ENCODE measurements at places on chromosomes 3 and 15.

- DNase-seq: no peak
Observed at GRCh38 chr15:47661661-47662180, 55.6 kb upstream of the SEMA6D start.

DNA sequence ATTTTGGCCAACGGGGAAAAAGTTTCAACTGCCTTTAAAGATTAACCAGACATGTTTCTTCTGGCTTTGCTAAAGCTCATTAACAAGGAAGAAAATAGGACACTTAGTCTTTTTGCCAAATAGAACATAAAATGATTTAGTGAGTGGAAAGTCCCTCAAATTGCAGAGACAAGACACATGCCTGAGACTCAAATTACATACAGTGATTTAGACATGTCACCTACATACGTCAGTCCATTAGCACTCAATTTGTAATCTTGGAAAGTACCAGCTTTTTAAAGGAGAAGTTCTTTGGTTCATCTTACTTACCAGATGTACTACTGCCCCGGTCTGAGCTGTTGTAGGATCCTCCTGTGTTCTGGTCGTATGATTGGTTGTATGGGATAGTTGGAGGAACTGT is 1134.2 kb downstream of the ROBO1 start:
- DNase-seq: no peak

- DNase-seq: no peak
Observed at GRCh38 chr3:139098391-139098790, 53.7 kb upstream of the PRR23C start.

- peak; percentile 64 for DNase-seq
Observed at GRCh38 chr15:85615930-85616329, 178.8 kb downstream of the KLHL25 start.

DNA sequence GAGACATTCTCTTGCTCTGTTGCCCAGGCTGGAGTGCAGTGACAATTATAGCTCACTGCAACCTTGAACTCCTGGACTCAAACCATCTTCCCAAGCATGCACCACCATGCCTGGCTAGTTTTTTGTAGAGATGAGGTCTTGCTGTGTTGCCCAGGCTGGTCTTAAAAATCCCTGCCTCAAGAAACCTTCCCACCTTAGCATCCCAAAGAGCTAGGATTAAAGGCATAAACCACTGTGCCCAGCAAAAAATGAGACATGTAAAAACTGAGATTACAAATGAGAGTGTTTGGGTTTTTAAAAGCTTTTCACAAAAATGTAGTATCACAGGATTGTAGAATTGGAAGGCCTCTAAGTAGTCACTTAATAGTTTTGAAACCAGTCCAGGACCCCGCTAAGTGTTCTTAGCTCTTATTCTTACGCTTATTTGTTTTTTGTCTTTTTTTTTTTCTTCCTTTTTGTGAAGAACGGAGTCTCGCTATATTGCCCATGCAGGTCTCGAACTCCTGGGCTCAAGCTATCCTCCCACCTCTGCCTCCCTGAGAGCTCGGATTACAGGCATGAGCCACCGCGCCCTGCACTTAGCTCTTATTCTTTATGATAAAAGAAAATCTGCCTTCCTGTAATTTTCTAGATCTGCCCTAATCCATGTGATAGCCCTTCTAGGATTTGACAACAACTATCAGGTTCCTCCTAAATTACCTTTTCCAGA is 31.5 kb downstream of the KLHL18 start:
- DNase-seq: no peak

GRCh38 chr3:69803681-69804270 is 64.5 kb downstream of the MITF start:
- DNase-seq: no peak

- no peak for DNase-seq
Observed at GRCh38 chr3:56899851-56900250, 98.1 kb upstream of the ARHGEF3 start.

GRCh38 chr3:61944726-61945125 is 383.4 kb downstream of the PTPRG start:
- no peak for DNase-seq

GRCh38 chr3:8366219-8366810 is 135.3 kb upstream of the LMCD1 start:
- DNase-seq: no peak

GRCh38 chr3:111715911-111716523 is 120.9 kb upstream of the ZBED2 start:
- DNase-seq: no peak

GRCh38 chr3:173037840-173038483 is 103.1 kb downstream of the SPATA16 start:
- DNase-seq: no peak

- DNase-seq: no peak
Observed at GRCh38 chr15:40785164-40785563, 15.4 kb downstream of the C15orf62 start.

DNA sequence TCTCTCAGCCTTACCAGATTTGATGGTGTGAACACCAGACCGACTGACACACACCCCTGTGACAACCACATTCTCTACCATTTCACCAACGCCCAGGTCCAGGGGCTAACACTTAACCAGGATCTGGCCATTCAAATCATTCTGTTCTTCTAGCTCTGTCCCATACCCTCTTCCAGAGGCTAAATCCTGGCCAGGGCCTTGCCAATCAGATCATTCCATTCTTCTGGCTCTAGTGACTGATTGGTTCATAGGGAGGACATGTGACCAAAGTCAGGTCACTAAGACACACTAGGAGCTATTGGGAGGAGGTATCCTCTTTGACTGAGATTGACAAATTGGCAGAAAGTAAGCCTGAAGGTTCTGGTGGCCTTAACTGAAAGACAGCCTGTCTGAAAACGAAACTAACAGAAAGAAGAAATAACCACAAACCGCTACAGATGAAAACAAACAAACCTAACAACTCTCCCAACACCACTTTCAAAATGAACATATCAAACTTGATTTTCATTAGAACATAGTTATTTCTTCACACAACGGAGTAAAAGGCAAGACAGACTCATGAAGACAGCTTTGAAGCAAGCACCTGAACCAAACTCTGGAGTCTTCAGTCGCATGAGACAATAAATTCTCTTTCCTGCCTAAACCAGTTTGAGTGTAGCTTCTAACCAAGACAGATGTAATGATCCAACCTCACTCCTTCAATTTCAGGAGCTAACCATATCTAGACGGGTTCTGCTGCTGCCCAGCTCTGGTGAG is 68.5 kb downstream of the TRANK1 start:
- DNase-seq: peak; percentile 17

GRCh38 chr3:56929809-56930615 is 128.3 kb upstream of the ARHGEF3 start:
- no peak for DNase-seq

DNA sequence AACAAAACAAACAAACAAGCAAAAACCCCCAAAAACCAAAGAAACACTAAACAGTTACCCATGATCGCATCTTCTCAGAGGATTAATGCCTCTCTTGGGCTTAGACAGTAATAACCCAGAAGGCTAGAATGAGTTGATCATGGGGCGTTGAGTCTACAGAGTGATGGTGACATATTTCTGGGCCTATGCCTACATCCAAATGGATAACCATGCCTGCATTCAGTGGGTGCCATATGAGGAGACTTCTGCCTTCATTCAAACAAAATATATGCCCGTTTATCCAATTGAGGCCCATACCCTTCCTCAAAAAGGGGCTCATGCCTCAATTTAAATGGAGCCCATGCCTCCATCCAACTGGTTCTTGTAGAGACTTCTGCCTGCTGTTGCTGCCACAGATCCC is 284.0 kb downstream of the EPHB1 start:
- no peak for DNase-seq

DNA sequence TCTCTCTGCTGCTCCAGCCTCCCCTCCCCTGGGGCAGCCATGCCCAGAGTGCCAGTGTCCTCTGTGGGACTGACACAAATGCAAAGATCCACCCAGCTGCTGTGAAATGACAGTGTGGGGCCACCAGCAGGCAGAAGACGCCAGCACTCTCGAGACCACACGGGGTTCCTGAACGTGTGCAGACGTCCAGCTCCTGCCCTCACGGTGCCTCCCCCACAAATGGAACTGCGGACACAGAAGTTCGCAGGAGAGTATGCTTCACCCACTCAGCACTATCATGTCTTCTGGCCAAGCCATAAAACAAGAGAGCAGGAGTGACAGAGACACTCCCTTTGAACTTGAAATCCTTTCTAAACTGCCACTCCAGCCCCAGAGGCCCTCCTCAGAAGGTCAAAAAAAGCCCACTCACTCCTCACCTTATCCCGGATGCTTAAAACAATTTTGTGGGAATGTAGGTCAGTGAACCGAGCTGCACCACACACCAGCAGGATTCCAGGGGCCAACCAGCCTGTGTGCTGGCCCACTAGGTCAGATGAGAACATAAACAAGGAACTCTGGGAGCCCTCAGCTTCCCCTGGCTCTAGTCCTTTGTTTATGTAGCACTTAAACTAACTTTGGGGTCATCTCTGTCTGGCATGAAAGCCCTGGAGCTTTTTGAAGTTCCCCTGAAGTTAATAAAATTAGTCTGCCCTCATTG is 112.6 kb downstream of the DNAJB8 start:
- no peak for DNase-seq

GRCh38 chr3:55668359-55668758 is 181.3 kb upstream of the WNT5A start:
- DNase-seq: no peak

- DNase-seq: no peak
Observed at GRCh38 chr3:134252766-134253165, 2.1 kb upstream of the RYK start.

DNA sequence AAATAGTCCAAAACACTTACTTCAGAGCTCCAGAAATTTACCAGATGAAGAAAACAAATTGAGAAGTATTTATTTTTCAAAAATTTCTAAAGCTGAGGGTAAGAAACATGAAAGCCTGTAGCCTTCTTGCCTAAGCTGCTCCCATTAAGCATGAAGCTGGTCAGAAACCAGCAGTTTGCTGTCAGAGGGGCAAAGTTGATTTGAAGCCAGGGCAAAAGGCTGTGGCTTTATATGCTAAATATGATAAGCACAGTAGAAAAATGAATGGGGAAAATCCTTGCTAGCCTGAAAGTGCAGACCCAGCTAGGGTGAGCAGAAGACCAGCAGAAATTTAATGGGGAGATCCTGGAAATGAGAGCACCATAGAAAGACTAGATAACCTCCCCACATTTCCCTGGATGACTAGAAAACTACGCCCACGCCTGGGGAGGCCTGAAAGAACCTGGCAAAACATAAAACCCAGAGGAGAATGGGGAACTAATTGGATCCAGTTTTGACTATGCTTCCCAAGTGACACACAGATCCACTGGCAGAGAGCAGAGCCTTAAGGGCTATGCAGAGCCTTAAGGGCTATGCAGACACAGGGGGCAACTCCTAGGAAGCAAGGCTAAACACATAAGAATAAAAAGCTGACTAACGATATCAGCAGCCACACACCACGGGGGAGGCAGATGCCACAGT is 43.0 kb upstream of the HEG1 start:
- no peak for DNase-seq

GRCh38 chr15:56794553-56795329 is 61.4 kb upstream of the ZNF280D start:
- no peak for DNase-seq

DNA sequence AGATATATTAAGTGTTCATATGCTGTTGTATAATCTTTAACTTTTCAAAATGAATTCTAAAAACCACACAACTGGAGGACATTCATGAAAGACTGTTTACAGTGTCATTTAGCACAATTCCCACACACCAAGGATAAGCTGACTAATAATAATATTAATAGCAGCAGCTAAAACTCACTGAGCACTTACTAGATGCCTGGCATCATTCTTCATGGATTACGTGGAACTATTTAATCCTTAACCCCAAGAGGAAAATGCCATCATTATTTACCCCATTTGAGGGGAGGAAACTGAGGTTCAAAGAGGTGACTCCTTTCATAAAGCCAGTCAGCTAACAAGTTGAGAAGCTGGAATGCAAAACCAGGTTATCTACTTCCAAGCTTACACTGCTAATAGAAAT is 77.0 kb downstream of the TMEM108 start:
- DNase-seq: no peak

- no peak for DNase-seq
Observed at GRCh38 chr15:95620934-95621579, 709.4 kb upstream of the NR2F2 start.

DNA sequence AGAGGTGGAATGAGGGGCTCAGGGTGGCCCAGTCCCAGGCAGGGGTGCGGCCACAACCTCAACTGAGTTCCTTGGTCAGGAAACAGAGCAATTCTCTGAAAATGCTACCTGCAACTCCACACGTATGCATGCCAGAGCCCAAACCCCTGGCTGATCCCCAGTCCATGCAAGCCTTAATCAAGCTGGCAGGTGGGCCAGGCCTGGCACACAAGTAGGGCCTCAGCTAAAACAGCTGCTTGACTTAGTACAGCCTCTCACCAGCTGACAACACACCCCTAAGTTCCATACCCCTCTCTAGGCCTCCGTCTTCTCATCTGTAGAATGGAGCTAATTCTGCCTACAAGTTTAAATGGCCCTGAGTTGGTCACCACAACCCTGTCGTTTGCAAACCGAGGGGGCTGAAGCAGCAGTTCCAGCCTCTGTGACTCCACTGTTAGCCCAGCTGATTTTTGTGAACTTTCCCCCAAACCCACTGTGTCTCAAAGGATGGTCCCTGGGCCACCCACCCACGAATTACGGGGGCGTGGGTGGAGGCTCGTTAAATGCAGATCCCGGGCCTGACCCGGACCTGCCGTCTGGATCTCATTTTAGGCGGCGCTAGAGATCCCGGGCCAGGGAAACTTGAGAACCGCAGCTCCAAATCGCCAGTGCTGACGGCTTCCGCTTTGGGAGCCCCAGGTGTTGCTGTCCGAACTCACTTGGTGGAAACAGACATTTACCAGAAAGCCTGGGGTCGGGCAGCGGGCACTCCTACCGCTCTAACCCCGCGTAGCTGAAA is 927 bp downstream of the CHDH start:
- no peak for DNase-seq

DNA sequence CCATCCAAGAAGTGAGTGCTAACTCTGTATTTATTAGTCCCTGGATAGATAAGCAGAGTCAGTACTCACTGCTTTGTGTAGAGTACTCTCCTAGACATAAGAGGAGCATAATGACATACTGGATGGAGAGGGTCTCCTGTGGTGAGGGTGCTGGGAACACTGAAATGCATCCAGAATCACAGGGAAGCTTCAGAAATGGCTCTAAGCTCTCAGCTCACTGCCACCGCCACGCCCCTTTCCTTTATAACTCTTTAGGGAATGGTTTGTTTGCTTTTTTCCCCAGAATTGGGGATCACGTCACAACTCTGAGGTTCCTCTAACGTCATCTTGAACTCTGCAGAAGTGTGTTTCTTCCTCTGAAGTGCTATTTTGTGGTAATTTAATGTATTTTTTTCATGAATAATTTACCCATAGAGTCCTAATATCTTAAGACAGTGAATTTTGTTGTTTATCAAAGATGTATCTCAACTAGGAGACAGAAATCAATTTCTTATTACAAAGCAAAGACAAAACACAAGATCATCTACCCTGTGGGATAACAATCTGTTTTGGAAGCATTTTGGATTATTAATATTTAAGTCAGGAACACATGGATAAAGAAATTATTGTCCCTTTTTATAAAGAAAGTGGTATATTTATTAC is 154.6 kb downstream of the PTPRG start:
- DNase-seq: no peak

DNA sequence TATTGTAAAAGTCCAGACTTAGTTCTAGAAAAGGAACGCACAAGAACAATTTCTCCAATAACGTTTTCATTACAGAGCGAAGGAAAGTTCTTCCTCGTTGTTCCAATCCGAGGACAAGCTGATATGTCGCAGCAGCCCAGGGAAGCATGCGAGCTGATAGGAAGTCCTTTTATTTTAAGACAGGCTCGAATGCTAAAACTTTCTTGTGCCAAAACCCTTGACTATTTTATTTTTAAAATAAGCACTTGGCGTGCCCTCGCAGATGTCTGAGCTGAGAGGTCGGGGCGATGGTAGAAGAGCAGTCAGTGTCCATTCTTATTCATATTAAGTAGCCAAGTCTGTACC is 433 bp upstream of the MITF start:
- no peak for DNase-seq

- no peak for DNase-seq
Observed at GRCh38 chr15:100143378-100143777, 198.4 kb downstream of the ADAMTS17 start.
